IMR-90 (cell line): ENCODE measurements at places on chromosomes 4 and X.

DNA sequence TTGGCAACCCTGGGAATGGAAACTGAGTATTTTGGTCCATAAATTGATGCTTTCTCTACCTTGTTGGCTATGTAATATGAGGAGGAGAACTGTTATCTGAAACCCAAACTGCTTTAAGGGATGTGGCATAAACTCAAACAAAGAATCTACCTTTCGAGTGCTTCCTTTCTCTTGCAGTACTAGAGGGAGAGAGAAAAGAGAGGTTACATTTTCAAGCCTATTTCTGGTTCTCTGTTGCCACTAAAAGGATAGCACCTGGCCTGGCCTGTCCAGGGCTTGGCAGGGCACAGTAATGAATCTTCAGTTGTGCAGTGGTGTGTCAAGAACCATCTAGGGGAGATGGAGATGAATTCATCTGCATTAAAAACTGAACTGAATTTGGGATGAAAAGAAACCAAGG lies 308.6 kb downstream of the PTTG2 start:
- H3K36me3 ChIP-seq: no peaks in the 10 kb centered on the region
- DNase-seq: no peak
- no peak overlapping the region for H3K4me3 ChIP-seq
- H3K27ac ChIP-seq: no peak overlapping the region
- H3K4me1 ChIP-seq: no peaks in the 10 kb centered on the region
- no peaks in the 10 kb centered on the region; the same call in 1 of the 2 replicates for H3K27me3 ChIP-seq

DNA sequence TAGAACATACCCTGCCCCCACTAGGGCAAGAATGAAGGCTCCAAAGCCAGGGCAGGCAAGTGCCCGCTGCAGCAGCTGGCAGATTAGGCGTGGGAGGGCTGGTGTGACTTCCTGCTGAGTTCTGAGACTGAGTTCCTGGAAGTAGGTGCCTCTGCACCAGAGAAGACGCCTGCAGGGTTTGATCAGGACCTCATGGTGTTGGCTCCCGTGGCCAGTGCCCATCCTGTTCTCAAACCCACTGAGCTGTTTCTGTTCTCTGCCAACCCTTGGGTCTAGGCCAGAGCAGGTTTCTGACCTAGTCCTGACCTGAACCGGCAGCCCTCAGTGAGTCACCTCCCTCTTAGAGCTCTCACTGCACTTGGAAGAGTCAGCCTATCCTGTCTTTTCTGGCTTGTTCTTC lies 220.7 kb downstream of the HS6ST2 start:
- no peaks in the 10 kb centered on the region for H3K4me1 ChIP-seq
- no peak overlapping the region for H3K27ac ChIP-seq
- H3K36me3 ChIP-seq: no peaks in the 10 kb centered on the region
- DNase-seq: no peak

DNA sequence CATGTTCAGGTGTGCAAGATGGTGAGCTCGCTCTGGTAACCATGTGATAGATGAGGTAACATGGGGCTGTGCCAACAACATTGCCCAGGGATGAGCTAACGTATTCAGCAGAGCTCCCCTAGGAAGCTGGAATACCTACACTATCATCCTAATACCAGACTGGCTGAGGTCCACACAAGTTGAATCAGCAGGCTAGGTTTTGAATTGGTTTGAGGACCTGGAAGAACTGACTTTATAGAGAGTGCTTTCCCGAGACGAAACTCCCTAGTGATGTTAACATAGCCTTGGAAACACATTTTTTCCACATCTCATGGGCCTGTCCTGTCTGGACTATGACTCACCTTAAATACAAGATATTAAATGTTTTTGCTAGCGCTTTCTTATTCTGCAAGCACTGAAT lies 56.7 kb downstream of the IGFBP7 start:
- peak; percentile 80 for DNase-seq
- no peak overlapping the region for H3K27ac ChIP-seq
- H3K27me3 ChIP-seq: no peaks in the 10 kb centered on the region
- peaks cover 4% of the 10 kb centered on the region; the same call in 1 of the 2 replicates for H3K36me3 ChIP-seq
- peaks cover 18% of the 10 kb centered on the region for H3K4me1 ChIP-seq

DNA sequence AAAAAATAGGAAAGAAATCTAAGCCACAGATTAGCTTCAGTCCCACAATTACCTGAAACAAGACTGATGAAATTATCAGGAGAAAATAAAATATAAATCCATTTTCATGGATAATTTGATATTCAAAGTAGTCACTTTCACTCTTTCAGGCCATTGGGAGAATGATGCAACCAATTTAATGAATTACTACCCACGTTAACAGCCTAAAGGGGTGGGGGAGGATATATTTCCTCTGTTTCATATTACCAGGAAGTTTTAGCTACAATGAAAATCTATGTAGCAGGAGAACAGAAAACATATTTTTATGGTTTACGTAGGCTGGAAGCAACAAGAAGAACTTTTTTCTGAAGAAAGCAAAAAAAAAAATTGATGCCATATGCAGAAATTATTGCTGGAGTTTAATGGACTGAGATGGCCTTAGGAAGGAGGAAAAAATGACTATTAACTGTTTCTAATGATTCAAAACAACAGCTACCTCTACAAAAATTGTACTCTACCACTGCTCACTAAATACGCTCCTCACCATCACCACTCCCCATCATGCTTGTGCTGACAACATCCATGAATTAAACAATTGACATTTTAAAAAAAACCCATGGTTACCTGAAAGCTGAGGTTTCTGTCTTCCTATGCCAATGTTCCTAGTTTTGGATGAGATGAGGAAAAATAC lies 100.9 kb downstream of the CXXC4 start:
- no peak overlapping the region for H3K4me3 ChIP-seq
- H3K27ac ChIP-seq: no peak overlapping the region

GRCh38 chr4:151314479-151314878 lies 10.9 kb downstream of the SH3D19 start:
- H3K4me3 ChIP-seq: no peak overlapping the region
- DNase-seq: no peak
- H3K4me1 ChIP-seq: peaks cover 4% of the 10 kb centered on the region
- H3K36me3 ChIP-seq: no peaks in the 10 kb centered on the region

DNA sequence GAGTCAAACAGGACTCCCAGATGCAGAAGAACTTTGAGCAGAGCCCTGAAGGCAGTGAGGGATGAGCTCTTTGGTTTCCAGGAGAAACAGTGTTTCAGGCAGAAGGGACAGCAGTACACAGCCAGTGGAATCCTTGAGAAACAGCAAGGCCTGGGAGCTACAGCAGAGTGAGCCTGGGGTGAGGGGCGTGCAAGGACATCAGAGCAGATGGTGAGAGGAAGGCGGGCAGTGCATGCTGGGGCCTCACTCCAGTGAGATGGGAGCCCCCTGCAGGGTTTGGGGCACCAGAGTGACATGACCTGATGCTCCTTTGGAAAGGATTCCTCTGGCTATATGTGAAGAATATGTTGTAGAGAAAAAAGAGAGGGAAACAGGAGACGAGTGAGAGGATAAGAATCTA lies 98.1 kb upstream of the EGFL6 start:
- no peak overlapping the region for H3K4me3 ChIP-seq
- no peak for DNase-seq
- no peak overlapping the region for H3K27ac ChIP-seq
- no peaks in the 10 kb centered on the region for H3K36me3 ChIP-seq
- H3K4me1 ChIP-seq: peaks cover 7% of the 10 kb centered on the region
- H3K27me3 ChIP-seq: no peaks in the 10 kb centered on the region

DNA sequence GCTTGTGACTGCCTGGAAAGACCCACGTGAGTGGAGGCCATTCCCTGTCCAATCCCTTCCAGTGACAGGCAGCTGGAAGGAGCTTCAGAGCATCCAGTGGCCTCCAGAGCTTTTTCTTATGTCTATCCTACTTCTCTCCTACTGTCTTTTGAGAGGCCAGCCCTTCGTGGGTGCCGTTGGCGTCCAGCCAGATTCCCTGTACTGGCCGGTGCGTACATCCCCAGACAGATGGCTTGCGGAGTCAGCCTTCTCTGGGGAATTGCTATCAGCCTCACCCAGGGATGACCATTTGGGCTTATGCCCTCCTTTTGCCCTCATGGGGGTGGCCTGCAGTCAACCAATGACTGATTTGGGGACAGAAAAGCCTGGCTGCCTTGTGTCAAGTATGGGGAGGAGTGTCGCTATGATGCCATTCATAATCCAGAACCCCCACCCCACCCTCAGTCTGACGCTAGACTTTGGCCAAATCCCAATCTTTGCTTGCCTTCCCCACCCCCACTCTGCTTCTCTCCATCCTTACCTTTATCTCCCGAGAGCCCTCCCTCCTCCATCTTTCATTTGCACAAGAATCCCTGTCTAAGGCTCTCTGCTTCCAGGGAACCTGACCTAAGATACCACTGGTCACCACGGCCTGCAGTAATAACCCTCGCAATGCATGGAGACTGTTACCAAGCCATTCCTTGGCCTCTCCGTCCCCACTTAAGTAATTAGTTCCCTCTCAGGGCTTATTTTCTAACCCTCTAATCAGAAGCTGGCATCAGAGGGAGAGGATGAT lies 150.3 kb upstream of the BCOR start:
- no peak for DNase-seq
- no peak overlapping the region for H3K27ac ChIP-seq
- peaks cover 7% of the 10 kb centered on the region for H3K27me3 ChIP-seq
- H3K4me3 ChIP-seq: no peak overlapping the region
- H3K36me3 ChIP-seq: no peaks in the 10 kb centered on the region

DNA sequence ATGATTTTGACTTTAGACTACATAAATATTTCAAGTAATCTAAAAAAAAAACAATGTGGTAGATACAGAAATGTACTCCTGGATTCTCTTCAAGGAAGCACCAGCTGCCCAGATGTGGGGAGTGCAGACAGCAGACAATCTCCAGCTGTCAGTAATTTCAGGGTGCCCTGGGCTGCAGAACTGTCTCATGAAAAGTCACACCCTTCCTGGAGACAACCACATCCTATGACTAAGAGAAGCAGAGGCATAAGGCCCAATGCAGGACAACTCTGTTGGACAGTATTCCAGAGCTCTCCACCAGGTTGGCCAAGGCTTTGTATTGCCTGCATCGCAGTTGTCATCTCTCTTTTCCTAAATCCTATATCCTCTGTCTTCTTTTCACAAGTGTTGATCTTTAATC lies 34.4 kb upstream of the BLTP1 start:
- no peaks in the 10 kb centered on the region for H3K36me3 ChIP-seq
- no peaks in the 10 kb centered on the region for H3K4me1 ChIP-seq
- H3K27ac ChIP-seq: no peak overlapping the region
- no peak overlapping the region for H3K4me3 ChIP-seq
- DNase-seq: peak; percentile 32

- H3K27ac ChIP-seq: no peak overlapping the region
- H3K4me1 ChIP-seq: peaks cover 7% of the 10 kb centered on the region
- peak; percentile 97 for DNase-seq
- H3K36me3 ChIP-seq: no peaks in the 10 kb centered on the region
- no peaks in the 10 kb centered on the region for H3K27me3 ChIP-seq
- H3K4me3 ChIP-seq: no peak overlapping the region
Observed at GRCh38 chr4:151744614-151745013, 16.2 kb downstream of the GATB start.

GRCh38 chr4:110108422-110108821 lies 90.0 kb downstream of the ELOVL6 start:
- no peaks in the 10 kb centered on the region for H3K27me3 ChIP-seq
- no peaks in the 10 kb centered on the region for H3K36me3 ChIP-seq

DNA sequence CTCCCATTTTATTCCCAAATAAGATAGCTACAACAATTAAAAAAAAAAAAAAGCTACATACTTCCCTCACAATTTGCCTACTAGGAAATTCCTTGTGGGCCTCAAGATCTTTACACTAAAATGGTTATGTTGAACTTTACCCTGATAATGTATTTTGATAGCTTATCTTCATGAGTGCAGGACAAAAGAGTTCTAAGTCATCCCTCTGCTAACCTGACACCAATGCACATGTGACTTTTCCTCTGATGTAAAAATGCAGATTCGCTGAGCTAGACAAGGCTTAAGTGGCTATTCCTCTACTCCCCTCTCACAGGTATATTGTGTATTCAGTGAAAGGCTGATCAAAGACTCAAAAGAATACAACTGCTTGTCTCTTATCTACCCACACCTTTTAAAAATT lies 22.5 kb downstream of the ELF2 start:
- H3K4me3 ChIP-seq: no peak overlapping the region
- H3K27me3 ChIP-seq: no peaks in the 10 kb centered on the region
- no peak overlapping the region for H3K27ac ChIP-seq
- peaks cover 7% of the 10 kb centered on the region for H3K4me1 ChIP-seq
- no peak for DNase-seq

GRCh38 chr4:143262838-143263237 lies 73.8 kb upstream of the GAB1 start:
- no peak overlapping the region for H3K4me3 ChIP-seq
- H3K36me3 ChIP-seq: 0 out of 2 replicates have a peak, but pooled peaks cover 1% of the 10 kb centered on the region
- H3K4me1 ChIP-seq: peaks cover 2% of the 10 kb centered on the region; the same call in 1 of the 2 replicates

GRCh38 chr4:112673686-112674085 lies 36.7 kb downstream of the LARP7 start:
- no peaks in the 10 kb centered on the region for H3K36me3 ChIP-seq
- no peak overlapping the region for H3K27ac ChIP-seq
- H3K27me3 ChIP-seq: no peaks in the 10 kb centered on the region
- H3K4me3 ChIP-seq: no peak overlapping the region
- DNase-seq: no peak

- peak overlapping the region; percentile 50 for H3K4me3 ChIP-seq
- peaks cover 44% of the 10 kb centered on the region for H3K27me3 ChIP-seq
- no peaks in the 10 kb centered on the region for H3K36me3 ChIP-seq
- peaks cover 2% of the 10 kb centered on the region; the same call in 1 of the 2 replicates for H3K4me1 ChIP-seq
Observed at GRCh38 chr4:133147921-133148689, 989 bp upstream of the PCDH10 start.

DNA sequence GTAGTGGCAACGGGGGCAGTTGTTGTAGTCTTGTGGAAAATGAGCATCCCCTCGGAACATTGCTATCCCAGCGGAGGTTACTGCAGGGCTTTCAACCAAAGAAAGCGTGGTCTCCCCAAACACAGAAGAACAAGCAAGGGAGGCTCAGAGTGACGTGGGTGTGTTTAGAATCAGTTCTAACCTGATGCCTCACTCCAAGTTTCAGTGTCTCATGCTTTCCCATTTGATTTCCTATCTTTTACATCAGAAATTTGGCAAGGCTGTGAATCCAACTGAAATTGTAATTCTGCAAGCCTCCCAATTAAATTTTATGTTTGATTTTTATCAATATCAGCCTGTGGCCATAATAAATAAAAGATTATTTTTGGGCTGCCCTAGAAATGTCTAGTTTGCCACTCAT lies 156.1 kb upstream of the LNX1 start:
- peaks cover 3% of the 10 kb centered on the region; the same call in 1 of the 2 replicates for H3K4me1 ChIP-seq
- no peaks in the 10 kb centered on the region for H3K27me3 ChIP-seq
- H3K27ac ChIP-seq: no peak overlapping the region
- H3K36me3 ChIP-seq: no peaks in the 10 kb centered on the region
- DNase-seq: no peak

GRCh38 chr4:113316879-113317278 lies 267.4 kb downstream of the ANK2 start:
- H3K27ac ChIP-seq: no peak overlapping the region
- H3K27me3 ChIP-seq: peaks cover 3% of the 10 kb centered on the region
- H3K4me1 ChIP-seq: no peaks in the 10 kb centered on the region

GRCh38 chrX:68454476-68455150 lies 21.3 kb upstream of the OPHN1 start:
- H3K36me3 ChIP-seq: no peaks in the 10 kb centered on the region
- no peak overlapping the region for H3K27ac ChIP-seq
- H3K27me3 ChIP-seq: no peaks in the 10 kb centered on the region
- DNase-seq: no peak

- no peaks in the 10 kb centered on the region; the same call in 1 of the 2 replicates for H3K27me3 ChIP-seq
- DNase-seq: no peak
- H3K4me3 ChIP-seq: no peak overlapping the region
- no peak overlapping the region for H3K27ac ChIP-seq
- no peaks in the 10 kb centered on the region for H3K36me3 ChIP-seq
Observed at GRCh38 chrX:64198036-64198435, 7.5 kb downstream of the AMER1 start.
